ENCODE measurements at places on chromosomes 7 and 10.

GRCh38 chr10:13945390-13946208 lies 358.8 kb downstream of the PRPF18 start:
- no peak for DNase-seq

DNA sequence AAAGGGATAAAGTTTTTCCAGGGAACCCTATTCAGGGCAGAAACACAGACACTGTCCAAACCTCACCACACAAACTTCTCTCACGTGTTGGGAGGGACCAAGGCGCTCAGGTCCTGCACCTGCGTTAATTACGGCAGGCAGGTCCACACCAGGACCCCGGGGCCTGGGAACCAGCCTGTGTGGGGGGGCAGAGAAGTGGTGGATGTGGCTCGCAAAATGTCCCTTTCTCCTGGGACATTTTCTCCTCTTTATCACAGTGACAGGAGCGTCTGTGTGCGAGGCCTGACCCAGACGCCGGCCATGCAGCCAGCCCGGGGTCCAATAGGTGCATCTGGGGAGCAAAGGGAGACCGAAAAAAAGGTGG lies 73.4 kb upstream of the ZNF722 start:
- DNase-seq: peak; percentile 0

DNA sequence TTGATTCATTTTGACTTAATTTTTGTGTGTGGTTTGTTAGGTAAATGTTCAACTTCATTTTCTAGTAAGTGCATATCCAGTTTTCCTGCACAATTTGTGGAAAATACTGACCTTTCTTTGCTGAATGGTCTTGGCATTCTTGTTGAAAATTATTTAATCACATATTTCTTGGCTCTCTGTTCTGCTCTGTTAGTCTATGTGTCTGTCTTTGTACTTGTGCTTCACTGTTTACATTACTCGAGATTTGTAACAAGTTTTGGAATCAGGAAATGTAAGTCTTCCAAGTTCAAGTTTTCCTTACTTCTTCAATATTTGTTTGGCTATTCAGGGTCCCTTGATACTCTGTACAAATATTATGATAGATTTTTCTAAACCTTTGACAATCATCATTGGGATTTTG lies 838.2 kb upstream of the POM121L12 start:
- DNase-seq: no peak

DNA sequence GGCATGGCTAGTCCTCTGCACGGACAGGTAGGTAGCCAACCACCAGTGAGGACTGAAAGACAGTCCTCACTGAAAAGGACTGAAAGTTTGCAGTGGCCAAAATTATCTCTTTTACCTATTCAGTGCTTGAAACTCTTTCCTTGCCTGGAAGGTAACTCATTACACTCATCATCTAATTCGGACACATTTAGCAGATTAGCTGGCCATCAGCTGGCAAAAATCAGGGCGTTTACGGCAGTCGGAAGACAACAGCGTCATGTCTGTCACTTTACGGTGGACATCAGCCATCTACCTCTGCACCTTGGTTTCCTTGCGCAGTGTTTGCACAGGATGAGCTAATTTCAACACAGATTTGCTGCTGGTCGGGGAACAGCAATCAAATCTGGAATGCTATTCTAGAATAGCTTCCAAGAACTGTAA lies 740 bp downstream of the ANXA7 start:
- peak; percentile 60 for DNase-seq

DNA sequence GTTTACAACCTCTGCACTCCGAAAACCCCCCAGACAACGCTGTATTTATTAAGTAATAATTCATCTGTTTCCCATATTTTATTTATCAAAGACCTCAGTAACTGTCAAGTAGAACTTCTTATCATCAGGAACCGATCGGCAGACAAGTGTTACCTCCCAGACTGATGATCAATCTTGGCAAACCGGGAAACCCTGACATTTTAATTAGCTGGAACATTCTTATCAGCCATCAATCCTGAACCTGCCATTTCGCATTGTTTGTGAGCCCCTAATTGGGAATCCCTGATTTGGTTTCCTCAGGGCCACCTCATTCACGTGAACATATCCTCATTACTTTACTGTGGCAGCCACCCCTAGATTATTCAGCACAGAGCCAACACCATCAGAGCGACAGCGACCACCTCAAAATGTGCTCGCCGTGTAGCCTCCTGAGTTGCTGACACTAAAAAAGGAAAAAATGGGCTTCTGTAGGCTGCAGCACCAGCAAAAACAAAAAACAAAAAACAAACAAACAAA lies 93.6 kb upstream of the SDK1 start:
- no peak for DNase-seq

DNA sequence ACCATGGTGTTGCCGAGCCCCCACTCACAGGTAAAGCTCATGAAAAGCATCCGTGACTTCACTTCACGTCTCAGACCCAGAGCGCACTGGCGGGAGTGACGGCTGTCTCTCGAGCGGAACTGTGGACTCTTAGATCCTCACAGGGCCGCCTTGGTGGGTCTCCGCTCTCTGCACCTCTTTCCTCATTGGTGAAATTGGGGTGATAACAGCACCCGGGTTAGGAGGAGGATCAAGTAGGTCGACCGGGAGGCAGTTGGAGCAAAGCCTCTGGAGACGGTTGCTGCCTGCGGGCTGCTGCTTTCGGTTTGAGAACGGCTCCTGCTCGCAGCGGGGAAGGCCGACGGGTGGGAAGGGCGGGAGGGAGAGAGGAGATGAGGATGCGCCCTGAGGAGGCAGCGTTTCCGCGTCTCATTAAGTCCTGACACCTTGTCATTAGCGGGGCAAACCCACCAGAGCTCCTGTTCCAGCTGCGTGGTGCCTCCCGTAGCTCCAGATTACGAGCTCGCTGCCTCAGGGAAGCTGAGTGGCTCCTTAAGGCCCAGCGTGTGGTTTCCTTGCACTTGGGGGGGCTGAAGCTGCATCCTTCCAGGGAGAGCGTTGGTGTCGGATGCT lies 51.9 kb upstream of the CFAP46 start:
- DNase-seq: no peak

DNA sequence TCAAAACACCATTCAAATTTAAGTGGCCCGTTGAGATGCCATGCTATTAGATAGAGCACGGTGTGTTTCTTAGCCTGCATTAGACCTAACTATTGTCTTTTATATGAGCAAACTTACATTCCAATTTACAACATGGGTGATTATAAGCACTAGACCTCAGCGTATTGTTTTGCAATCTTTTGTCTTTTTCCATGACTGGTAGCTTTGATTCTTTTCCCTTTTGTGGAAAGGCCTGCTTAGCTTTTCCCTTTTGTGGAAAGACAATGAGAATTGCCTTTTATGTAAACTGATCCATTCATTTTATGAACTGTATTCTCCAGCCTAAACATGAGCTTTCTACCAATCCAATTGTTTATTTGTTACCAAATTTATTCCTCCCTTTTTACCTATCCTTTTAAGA lies 823.1 kb downstream of the CCSER2 start:
- no peak for DNase-seq

DNA sequence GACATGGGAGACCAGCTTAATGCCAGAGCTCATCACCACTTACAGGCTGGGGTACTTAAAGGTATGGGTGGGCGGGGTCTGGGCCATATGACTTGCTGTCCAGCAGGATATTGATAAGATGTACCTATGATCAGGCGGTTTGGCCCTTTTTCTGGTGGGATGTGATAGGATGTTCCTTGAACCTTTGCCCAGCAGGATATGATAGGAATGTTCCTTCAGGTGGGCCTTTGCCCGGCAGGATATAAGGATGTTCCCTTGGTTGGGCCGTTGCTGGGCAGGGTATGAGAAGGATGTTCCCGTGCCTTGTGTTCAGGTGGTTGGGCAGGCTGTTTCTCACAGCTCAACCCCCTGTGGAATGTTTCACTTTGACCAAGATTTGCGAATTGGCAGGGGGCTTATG lies 187.2 kb upstream of the CXCL12 start:
- DNase-seq: no peak

GRCh38 chr7:156725073-156725472 lies 84.5 kb downstream of the RNF32 start:
- no peak for DNase-seq

- DNase-seq: no peak
Observed at GRCh38 chr10:130233426-130233825, 97.2 kb downstream of the GLRX3 start.

DNA sequence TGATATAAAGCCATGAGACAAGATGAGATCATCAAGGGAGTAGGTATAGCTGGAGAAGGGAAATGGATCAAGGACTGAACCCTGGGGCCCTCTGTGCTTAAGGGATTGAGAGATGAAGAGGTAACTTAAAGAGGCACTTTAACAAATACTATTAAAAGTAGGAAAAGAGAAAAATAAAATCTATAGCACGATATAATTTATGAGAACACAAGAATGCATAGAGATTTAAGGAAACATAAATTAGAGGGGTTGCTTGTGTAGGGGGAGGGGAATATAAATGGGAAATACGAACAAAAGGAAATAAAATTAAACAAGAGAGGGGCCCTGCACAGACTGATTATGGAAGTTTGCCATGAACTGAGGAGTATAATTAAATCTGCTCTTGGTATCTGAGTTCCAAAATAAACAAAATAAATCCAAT lies 15.6 kb upstream of the LRRC17 start:
- DNase-seq: no peak

DNA sequence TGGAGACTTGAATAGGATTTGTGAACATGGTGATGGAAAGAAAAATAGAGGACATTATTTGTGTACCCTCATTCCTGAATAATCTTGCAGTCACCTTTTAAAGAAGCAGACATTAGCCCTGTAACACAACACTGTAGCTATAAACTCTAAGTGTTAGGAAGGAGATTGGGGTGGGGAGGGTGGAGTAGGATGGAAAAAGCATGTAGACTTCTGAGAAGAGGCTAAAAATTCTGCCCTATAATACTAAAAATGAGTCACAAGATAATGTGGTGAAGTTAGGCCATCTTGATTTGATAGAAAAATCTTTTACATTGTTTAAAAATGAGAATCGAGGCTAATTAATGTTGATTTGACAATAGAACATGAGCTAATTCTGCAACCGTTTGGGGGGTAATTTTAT lies 128.8 kb downstream of the LCOR start:
- no peak for DNase-seq

GRCh38 chr10:50512743-50513416 lies 110.9 kb downstream of the SGMS1 start:
- DNase-seq: peak; percentile 85

- no peak for DNase-seq
Observed at GRCh38 chr10:51675088-51675487, 24.3 kb downstream of the CSTF2T start.

GRCh38 chr7:22860337-22860736 lies 37.7 kb upstream of the TOMM7 start:
- DNase-seq: no peak

DNA sequence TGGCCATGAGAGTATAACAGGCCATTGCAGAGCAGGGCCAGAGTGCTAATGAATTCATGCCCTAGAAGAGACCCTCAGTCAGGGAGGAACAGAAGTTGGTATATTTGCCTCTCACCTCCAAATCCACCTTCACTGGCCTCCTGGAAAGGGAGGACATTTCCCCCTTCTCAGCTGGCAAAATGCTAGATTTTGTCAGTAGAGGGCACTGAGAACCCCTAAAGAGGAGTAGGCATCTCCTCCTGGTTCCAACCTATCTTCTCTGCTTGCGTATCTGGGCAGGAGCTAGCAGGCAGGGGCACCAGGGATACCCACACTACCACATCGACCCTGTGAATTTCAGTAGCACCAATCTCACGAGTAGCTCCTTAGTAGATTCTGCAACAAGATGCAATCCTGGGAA lies 79.8 kb upstream of the GHITM start:
- no peak for DNase-seq

DNA sequence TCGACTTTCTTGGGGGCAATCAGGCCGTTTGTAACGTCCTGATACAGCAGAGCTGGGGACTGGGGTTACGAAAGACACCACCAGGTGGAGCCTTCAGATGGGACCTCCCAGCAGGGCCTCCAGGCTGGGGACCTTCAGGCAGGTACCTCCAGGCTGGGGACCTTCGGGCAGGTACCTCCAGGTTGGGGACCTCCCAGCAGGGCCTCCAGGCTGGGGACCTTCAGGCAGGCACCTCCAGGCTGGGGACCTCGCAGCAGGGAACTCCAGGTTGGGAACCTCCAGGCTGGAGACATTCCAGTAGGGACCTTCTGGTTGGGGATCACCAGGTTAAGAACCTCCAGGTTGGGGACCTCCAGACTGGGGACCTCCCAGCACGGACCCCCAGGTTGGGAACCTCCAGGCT lies 23.5 kb upstream of the GPR146 start:
- DNase-seq: no peak

GRCh38 chr10:90965720-90966119 lies 44.8 kb upstream of the ANKRD1 start:
- no peak for DNase-seq

GRCh38 chr10:44436240-44436639 lies 51.3 kb upstream of the CXCL12 start:
- no peak for DNase-seq

DNA sequence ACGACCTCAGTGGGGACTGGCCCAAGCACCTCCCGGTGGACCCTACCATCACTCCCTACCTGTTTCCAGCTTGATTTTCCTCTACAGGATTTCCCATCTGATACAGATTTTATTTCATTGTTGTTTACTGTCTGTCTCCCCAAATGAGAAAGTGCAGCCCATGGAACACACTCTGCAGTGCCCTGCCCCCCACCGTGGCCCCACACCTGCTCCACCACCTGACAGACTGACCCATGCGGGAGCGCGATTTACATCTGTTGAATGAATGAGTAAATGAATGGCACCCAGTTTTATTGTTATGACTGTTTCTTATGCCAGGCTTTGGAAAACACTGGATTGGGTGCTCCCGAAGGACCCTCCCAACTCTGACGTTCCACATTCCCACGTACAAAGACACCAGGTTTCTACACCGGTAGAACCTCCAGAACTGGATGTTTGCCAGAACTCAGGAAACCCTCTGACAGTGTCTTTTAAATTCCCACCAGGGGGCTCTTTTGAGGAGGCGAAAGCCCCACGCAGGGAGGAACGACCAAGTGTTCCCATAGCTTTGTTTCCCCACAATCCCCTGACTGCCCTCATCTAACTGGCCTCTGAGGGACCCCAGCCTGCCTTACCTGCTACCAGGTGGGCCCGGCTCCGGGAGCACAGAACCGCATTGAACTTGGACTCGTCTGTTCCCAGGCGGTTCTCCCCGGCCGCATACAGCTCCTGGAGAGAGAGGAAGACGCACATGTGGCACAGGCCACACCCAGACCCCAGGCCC lies 29.0 kb downstream of the PLAC9 start:
- no peak for DNase-seq

DNA sequence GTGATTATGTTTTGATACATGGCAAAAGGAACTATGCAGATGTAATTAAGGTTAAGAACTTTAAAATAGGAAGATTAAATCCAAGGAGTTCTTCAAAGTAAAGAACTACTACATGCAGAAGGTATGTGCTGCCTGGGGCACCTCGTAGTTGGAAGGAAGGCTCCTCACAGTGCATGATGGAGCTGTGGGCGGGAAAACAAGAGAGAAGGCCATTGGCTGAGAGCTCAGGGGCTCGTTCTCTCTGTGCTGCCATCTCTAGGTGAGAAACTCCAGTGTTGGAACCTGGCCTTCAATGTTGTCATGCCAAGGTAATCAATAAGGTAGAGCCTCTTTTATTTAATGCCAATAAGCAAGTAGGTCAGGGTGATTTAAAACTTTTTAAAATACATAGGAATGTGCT lies 391.4 kb upstream of the ETV1 start:
- DNase-seq: no peak

GRCh38 chr7:141160246-141160860 lies 86.5 kb downstream of the TMEM178B start:
- DNase-seq: no peak
